CD8-positive, alpha-beta memory T cell (primary cell): ENCODE measurements at places on chromosomes 11 and 22.

DNA sequence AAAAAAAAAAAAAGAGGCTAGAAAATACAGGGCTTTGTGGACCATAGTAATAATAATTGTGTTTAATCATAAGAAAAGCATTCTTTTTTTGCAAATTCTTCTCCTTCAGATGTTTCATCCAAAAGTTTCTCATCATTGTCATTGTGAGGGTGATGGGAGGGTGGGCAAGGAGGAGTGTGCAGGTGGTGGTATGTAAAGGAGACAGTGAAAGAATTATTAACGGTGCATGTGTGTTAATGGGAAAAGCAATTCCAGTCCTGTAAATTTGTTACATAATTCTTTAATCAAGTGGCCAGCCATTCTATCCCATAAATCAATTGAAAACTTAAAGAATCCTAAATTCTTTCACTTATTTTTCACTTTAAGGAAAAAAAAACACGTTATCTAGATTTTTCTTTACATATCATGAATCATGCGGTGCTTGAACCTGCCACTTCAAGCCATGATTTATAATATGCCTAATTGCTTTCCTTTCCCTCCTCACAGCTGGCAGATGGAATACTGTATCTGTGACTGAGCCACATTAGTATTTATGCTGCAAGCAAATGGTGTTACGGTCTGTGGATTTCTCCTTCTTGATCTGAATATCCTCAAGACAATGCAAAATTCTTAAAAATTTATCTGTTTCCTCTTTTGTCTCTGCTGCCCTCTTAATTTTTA is 318.5 kb downstream of the JRKL start:
- no peak for DNase-seq

DNA sequence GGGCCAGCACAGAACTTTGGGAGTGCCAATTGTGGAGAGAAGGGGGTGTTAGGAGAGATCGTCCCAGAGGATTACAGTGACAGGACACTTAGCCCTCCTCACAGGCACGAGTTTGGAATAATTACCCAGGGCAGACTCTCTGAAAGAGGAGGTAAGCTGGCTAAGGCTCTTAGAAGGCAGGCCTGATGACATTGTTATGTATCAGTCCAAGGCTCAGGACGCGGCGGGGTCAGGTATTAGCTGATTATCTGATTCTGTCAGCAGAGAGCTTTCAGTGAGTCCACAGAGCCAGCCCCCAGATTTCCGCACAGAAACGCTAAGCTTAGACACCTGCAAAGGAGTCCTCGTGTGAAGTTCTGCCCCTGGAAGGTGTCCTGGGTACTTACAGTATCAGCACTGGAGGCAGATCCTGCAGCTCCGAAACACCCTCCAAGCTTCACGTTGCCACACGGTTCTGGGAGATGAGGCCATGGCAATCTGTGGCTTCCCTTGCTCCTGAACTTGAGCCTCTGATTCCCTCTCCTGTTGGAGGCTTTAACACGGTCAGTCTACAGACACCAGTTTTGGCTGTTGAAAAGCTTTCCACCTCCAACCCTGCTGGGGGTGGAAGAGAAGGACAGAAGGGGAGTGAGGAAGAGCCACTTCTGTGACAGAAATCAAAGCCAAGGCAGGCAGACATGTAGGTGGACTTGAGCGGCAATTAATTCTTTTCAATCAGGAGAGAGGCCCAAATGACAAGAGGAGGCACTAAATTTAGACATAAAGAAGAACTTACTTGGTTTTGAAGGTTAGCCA is 123.6 kb upstream of the CADM1 start:
- no peak for DNase-seq

DNA sequence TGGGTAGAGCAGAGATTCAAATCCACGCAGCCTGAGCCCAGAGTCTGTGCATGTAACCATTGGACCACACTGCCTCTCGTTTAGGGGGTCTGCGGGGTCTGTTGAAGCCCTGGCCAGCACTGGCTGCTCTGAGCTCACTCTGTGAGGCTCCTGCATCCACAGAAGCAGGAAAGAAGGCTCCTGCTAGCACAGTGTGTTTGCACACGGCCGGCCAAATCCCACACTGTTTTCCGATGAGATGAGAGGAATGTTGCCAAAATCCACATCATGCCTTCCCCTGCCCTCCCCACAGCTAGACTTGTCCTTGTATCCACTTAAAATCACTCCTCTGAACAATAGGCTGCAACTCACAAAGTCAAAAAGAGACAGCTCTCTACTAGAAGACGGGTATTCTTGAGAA is 10.6 kb upstream of the SLC22A12 start:
- DNase-seq = no peak

DNA sequence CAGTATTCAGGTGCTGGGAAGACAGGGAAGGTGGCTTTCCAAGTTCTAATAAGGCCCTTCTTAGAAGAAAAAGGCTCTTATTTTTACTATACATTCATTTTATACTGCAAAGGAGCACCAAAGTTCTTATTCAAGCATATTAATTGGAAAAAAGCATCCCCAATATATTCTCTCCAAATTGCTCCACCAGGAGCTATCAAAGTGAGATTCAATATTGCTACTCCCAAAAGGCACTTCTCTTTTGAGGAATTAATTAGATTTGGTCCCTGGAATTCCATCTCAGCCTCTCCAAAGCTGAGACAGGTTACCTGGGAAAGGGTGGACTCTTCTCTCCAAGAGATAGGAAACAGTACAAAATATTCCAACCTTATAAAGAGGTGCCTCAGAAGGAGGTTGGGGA is 134.1 kb downstream of the LARGE1 start:
- no peak for DNase-seq

GRCh38 chr22:38870791-38871359 is 1.1 kb downstream of the CBX6 start:
- DNase-seq = no peak

- DNase-seq = peak; percentile 23
These were observed 60.6 kb downstream of the NXPE2 start for GRCh38 chr11:114738954-114739353.

DNA sequence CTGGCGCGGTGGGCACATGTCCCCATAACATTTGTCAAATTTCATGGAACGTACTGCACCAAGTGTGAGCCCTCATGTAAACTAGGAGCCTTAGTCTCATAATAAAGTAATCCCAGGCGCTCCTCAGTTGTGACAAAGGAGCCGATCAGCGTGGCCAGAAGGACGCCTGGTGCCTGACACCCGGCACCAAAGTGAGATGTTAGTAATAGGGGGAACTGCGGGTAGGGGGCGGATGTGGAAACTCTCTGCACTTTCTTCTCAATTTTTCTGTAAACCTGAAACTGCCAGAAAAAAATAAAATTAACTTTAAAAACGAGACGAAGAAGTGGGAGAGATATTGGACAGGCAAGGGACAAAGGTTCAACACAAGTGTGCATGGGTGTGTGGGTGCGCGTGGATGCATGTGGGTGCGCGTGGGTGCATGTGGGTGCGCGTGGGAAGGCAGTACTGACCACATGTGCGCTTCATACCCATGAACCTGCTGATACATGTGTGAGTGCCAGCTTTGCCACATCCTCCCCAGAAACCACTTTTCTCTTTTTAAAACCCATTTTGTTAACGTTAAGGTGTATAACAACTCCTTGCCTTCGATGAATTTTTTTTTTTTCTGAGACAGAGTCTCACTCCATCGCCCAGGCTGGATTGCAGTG is 55.4 kb upstream of the LINC01488 start:
- no peak for DNase-seq

- no peak for DNase-seq
These were observed 75.6 kb upstream of the ARHGAP32 start for GRCh38 chr11:129267716-129268115.

- DNase-seq = no peak
These were observed 1.9 kb downstream of the CD151 start for GRCh38 chr11:834371-835316.

- DNase-seq = peak; percentile 24
These were observed 1.9 kb upstream of the PTGDR2 start for GRCh38 chr11:60857378-60858232.

DNA sequence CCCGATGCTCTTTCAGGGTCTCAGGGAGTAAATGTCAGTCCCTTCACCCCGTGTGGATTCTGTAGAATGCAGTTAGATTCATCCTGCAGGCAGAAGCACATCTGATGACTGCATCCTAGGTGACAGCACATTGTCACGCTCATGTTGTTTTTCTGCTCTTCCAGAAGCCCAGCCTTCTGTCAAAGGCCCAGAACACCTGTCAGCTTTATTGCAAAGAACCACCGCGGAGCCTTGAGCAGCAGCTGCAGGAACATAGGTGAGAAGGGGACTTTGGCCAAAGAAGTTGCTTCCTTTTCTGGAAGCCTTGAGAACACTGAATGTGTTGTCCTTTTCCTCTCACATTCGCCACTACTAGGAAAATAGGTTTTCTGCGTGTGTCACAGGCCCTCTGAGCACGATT is 43.7 kb downstream of the PPP2R1B start:
- no peak for DNase-seq

DNA sequence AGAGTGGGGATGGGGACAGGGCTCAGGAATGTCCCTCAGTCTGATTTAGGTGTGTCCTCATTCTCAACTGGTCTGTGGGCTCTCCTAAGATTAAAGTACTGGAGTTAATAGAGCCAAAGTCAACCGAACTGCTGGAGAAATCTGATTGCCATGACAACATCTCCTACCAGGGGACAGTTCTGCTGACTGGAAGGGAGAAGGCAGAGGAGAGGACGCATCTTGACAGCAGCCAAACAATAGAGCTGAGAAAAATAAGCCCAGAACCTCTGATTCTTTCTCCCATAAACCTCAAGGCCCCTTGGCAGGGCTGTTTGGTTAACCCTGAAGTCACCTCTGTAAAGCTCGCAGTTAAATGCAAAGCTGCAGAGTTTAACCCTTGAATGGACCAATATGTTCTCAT is 2.8 kb downstream of the KCTD14 start:
- no peak for DNase-seq

GRCh38 chr22:36332623-36333332 is 55.0 kb downstream of the MYH9 start:
- DNase-seq = peak; percentile 60

GRCh38 chr11:10651656-10652361 is 41.7 kb downstream of the IRAG1 start:
- no peak for DNase-seq

DNA sequence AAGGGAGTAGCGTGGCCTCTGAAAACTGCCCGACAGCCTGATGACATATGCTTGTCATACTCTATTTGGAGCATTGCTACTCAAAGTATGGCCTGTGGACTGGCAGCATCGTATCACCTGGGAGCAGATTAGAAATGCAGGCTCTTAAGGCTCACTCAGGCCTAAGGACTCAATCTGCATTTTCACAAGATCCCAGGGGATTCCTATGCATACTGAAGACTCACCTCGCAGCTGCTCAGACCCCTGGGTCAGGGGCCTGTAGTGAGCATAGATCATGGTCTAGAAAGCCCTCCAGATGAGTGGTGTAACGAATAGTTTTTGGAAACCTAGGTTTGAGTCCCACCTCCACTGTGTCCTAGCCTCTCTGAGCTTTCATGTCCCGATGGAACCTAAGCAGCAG is 126.3 kb downstream of the FEZ1 start:
- DNase-seq = no peak

- DNase-seq = no peak
These were observed 48.4 kb downstream of the CDKN1C start for GRCh38 chr11:2837096-2837601.

- DNase-seq = no peak
These were observed 36.9 kb upstream of the POLA2 start for GRCh38 chr11:65224930-65225278.

DNA sequence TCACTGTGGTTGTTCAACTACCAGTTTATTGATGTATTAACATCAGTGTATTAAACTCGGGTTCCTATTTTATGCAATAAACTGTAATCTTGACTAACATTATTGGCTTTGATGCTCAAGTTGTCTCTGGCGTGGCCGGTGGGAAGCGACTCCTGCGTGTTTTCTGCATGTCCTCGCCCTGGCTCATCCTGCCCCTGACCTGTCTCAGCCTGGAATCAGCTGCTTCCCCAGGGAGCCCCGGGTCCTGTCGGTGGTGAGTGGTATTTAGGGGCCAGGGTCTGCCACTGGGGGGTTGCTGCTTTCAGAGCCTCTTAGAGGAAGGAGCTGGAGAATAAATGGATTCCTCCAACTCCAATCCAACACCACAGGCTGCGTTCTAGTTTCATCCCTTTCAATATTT is 22.5 kb downstream of the IFITM10 start:
- no peak for DNase-seq

- no peak for DNase-seq
These were observed 1041.8 kb downstream of the TBC1D22A start for GRCh38 chr22:47804281-47804680.

DNA sequence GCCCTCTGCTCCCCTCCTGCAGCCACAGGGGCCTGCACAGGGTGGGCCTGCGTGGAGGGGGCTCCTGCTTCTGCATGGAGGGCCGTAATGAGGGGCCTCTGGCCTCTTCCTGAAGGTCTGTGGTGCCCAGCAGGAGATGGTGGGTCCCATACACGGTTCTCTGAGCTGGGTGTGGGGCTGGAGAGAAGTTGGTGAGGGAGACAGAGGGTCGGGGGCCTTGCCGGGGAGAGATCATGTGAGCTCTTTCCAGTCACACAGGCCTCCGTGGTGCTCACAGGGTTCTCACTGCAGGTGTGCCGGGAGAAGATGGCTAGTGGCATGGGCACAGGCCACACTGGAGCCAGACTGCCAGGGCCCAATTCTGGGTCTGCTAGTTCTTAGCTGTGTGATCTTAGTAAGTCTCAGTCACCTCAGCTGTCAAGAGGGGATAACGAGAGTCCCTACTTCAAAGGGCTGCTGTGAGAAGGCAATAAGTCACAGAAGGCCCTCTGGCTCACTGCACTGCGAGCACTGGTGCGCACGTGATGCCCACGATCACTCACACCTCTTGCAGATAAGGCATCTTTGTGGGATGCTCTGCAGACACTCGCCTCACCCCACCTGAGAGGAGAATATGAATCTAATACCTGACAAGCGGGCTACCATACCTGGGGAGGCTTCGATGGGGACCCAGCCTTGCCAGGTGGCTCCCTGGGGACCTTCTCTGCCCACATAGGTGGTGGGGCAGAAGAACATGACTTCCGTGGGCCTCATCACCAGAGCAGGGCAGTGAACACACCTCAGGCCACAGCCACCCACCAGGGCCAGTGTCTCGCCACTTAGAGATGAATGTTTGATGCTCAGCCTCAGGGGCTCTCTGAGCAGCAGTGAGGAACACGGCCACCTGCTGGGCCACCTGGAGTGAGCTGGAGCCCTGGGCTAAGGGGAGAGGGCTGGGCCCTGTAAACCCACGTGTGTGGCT is 14.5 kb downstream of the KCNC1 start:
- peak; percentile 30 for DNase-seq

DNA sequence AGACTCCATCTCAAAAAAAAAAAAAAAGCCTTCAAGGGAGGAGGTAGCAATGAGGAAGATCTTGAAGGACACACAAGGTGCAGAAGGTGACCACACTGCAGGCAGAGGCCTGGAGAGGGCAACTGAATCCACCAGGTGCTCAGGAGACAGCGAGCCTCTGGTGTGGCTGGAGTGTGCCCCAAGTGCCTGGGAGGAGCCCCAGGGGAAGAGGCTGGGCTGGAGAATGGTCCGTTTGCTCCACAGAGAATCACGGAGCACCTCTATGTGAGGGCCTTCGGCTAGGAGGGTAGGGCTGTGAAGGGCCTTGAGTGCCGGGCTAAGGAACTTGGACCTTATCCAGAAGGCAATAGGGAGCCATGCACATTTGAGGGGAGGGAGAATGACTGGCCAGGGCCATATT is 50.3 kb downstream of the ARRB1 start:
- no peak for DNase-seq
